ENCODE measurements at places on chromosomes 7 and 10.
A peak's percentile ranks its signal among the peaks of the same experiment; 100 is the strongest.

DNA sequence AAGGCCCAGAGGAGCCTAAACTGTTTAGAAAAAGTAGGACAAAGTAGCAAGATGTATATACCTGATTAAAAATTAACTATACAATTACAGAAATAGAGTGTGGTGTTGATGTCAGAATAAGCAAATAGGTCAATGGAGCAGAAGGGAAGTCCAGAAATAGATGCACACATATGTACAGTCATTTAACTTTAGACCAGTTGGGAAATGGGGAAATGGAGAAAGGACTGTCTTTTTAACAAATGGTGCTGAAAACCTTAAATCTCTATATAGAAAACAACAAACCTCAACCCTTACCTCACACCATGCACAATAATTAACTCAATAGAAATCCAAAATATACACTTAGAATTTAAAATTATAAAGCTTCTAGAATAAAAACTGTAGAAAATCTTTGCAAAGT lies 72.2 kb downstream of the CH25H start:
- DNase-seq = no peak

GRCh38 chr7:158284121-158284520 lies 303.5 kb downstream of the PTPRN2 start:
- no peak for DNase-seq

GRCh38 chr7:148135116-148135515 lies 455.4 kb upstream of the C7orf33 start:
- DNase-seq = no peak

- DNase-seq = no peak
Measured at GRCh38 chr10:30691639-30692015, 62.1 kb upstream of the LYZL2 start.

DNA sequence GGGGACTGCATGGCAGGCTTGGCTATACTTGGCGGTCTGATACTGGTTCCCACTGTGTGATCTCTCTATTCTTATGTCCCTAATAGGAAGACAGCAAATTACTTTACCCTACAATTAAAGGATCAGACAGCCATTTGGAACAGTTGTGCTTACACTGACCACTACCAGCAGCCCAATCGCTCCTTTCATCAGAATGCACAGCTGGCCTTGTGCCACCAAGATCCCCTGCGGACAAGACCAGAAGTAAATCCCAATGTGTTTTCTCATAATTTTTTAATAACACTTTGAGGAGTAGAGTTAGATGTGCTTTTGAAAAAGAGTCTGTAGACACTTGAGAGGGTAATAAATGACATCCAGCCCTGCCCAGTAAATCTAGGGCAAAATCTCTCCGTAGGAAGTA lies 297.2 kb upstream of the ZNF32 start:
- DNase-seq = no peak

DNA sequence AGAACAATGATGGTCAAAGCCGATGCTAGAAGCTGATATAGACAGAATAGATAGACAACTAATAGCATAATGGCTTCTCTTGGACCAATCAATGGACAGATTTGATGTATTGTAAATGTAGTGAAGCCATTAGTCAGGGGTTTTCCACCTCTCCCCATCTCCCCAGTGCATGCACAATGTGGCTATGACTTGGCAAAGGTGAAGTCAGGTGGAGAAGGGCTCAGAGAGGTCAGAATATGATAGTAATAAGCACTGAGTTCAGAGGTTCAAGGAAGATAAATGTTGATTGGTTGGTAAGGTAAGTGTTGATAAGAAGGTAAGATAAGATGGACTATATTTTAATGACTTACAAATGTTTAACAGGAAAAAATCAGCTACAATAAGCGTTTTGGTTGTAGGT lies 28.5 kb downstream of the BLNK start:
- DNase-seq = no peak

DNA sequence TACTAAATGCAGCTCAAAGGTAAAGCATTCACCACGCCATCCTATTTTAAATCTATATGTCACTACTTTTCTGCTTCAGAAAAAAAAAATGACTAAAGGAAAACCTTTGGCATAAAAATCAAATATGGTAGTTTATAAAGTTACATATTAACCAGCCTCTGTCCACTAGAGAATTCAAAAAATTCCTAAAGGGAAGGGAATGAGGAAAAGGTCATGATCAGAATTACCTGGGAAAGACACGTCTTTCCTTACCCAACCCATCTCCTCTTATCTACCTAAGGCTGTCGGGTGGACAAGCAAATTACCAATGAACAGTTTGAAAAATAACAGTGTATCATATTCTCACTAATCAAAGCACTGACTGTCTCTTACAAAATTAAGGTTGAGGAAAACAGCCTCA lies 100.7 kb upstream of the TMEM106B start:
- DNase-seq = no peak

- no peak for DNase-seq
Measured at GRCh38 chr10:4677296-4678021, 148.5 kb upstream of the AKR1E2 start.

- DNase-seq = no peak
Measured at GRCh38 chr7:137828456-137828855, 18.3 kb downstream of the DGKI start.

GRCh38 chr10:94210440-94211168 lies 152.1 kb downstream of the NOC3L start:
- no peak for DNase-seq

DNA sequence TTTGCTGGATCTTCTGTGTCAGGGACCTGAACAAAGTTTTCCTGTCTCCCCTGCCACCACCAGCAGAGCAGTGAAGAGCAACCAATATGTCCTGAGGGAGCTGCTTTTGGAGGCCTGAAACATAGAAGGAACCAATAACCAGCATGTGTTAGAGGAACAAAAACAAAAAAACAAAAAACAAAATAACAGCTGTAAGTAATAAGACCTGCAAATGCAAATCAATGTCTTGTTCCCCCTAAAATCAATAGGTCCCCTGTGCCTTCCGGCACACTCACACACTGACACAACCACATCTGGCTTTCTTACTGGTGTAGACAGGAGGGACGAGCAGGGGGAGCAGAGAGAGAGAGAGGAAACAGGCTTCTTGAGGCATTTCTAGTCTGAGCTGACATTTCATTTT lies 94.1 kb downstream of the NRG3 start:
- no peak for DNase-seq

DNA sequence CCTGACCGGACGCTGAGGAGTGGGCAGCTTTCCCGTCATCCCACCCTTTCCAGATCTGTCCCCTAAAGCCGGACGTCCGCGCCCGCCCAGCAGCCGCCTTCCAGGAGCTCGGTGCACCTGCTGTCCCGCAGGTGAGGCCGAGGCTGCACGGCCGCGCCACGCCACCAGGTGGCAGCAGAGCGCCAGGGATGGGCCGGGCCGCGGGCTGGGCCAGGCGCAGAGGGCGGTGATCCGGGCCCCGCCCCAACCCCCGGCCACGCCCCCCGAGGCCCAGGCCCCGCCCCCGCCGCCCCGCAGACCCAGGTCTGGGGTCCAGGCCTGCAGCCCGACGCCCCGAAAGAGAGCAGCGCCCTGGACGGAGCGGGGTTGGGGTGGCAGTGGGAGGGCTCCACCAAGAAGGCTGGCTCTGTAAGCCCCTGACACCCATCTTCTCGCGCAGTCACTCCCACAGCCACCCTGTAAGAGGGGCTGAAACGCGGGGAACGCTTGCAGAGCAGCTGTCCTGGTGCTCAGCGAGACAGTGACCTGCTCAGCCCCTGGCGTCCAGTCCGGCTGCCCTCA lies 32.2 kb downstream of the FOXL3 start:
- no peak for DNase-seq

- no peak for DNase-seq
Measured at GRCh38 chr7:27955011-27955410, 215.0 kb downstream of the TAX1BP1 start.

- no peak for DNase-seq
Measured at GRCh38 chr7:7869036-7869435, 99.6 kb upstream of the GLCCI1 start.

GRCh38 chr10:84138478-84139125 lies 707 bp upstream of the GHITM start:
- no peak for DNase-seq

DNA sequence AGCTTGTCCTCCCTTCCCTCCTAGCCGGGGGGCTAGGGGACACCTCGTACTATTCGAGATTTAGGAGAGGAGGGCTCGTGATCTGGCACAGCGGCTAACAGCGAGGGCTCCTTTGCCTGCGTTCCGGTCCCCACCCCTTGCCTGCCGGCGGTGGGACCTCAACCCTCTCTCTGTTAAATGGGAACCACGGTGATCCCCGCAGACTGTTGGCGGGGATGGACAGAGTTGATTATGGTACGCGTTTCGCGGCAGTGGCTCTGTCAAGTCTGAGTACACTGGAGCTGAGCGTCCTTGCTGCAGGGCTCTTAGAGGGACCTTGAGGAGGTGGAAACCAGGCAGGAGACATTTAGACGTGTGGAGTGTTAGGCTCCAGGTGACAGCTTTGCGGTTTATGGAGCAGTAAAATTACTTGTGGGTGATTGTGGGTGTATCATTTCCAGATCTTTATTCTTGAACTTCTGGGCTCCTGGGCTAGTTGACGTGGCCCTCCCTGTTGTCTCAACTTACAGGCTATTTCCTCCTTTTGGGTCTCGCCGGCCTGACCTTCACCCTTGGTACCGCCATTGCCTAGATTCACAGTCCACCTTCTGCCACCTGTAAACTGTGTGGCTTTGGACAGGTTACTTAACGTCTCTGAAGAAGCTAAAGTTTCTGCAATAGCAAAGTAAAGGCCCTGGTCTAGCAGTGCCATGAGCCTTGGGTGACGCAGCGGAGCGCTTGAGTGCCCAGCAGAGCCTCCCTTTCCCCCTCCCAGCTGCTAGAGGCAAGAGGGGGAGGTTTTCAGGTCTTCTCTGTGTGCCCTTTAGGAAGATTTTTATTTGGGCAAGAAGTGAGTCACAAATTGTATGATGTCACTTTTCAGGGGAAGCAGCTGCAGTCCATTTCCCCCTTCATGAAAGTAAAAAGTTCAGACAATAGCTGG lies 739 bp downstream of the CASP7 start:
- peak; percentile 8 for DNase-seq

GRCh38 chr7:3469641-3470040 lies 168.6 kb downstream of the SDK1 start:
- no peak for DNase-seq

GRCh38 chr10:14173706-14174594 lies 156.8 kb downstream of the FRMD4A start:
- DNase-seq = no peak

GRCh38 chr7:1427064-1427657 lies 32.1 kb downstream of the MICALL2 start:
- no peak for DNase-seq

DNA sequence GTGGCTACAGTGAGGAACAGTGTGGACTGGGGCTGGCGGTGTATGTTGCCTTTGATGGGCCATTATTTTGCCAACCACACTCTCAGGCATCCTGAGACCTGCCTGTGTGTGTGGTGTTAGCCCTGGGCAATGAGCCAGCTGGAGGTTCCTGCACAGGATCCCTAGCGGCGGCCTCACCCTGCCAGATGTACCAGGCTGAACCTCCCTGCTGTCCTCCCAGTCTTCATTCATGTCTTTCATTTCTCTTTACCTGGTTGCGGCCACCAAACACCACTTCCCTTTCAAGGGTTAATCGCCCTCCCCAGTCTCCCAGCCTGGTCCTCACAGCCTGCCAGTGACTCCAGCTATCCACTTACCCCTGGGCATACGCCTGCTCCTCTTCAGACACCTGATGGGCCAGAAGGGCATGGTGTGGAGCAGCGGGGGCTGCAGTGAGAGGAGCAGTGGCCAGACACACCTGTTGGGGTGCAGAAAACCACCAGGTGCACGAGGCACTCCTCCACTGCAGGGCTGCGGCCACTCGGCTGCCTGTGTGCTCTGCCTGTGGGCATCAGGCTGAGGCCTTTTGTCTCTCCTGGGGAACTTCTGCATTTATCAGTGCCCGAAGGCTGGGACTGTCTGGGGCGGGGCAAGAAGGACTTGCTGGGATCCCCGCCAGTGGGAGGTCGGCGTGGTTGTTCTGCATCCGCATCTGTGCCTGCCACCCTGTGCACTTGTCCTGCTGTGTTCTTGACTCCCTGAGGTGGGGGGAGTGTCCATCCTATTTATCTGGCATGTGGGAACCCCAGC lies 111.6 kb downstream of the ARHGAP22 start:
- DNase-seq = no peak

- DNase-seq = no peak
Measured at GRCh38 chr10:48606530-48607355, 1.9 kb upstream of the ARHGAP22 start.

- DNase-seq = no peak
Measured at GRCh38 chr10:18203471-18203870, 63.2 kb downstream of the CACNB2 start.

DNA sequence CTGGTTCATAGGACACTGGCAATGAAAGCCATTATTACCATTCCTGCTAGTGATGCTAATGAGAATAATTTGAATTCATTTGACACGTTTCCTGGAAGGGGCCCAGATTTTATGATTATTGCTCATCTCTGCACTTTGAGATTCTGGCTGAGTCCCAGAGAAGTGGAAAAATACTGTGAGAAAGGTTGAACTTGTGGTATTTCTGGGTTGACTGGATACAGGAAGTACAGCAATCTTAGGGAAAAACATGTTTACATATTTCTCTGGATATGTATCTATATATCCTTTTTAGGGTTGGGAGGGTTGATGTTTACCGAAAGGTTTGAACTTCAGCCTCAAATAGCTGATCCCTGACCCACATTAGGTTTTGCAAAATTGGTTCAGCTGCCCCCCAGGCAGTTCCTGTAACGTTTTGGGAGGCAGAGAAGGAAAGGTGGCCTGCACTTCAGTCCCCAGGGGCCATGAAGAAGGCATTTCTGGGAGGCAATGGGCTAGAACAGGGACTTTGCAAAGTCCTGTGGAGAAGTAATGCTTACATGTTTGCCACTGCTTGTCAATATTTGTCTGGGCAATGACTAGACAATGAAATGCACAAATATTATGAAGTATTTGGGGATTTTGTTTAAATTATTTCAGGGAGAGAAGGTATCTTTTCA lies 253.7 kb upstream of the PITRM1 start:
- DNase-seq = no peak

GRCh38 chr10:74077416-74077815 lies 73.2 kb downstream of the AP3M1 start:
- DNase-seq = no peak

GRCh38 chr7:55508221-55509011 lies 63.9 kb downstream of the VOPP1 start:
- DNase-seq = no peak

GRCh38 chr7:95213809-95214492 lies 110.4 kb downstream of the PON1 start:
- DNase-seq = peak; percentile 83

DNA sequence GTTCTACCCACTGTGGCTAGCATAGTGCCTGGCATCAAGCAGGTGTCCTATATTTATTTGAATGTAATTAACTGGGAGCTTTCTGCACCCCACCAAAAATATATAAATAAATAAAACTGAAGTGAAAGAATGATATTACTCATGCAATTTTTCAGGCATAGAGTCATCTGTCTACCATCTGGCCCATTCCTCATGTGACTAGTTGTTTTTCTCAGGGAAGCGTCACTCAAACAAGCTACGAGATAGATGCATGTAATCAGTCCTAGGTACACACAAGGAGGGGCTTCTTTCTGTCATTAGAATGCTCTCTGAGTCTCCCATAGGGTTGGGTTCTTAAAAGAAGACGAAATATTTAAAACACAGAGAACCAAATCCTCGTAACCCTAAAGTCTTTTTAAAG lies 255.5 kb upstream of the KMT2E start:
- no peak for DNase-seq

GRCh38 chr10:89852872-89853271 lies 151.5 kb downstream of the KIF20B start:
- DNase-seq = no peak

Data from brain pericyte (primary cell).